ENCODE measurements at places on chromosomes 7 and 10. TPM values are rescaled to one million over a fixed set of nuclear protein-coding genes. Genes with fewer than 3 reads are reported as not detected.

Gene MMD2
- not detected for total RNA-seq

Gene RBP4
- not detected for total RNA-seq

Gene CPA4
- total RNA-seq, result 11.6 TPM

Gene GIMAP7
- not detected for total RNA-seq

Gene TYW1B
- 0.78 TPM for total RNA-seq

Gene OR9A2
- total RNA-seq, result not detected

Gene KCNK18
- not detected for total RNA-seq

Gene CH25H
- not detected for total RNA-seq

Gene DTX2
- total RNA-seq, result 7.3 TPM

Gene OR2A1
- not detected for total RNA-seq

Gene CYP2C19
- total RNA-seq, result 0.41 TPM

Gene TMEM72
- total RNA-seq, result 1.5 TPM

Gene GIMAP6
- total RNA-seq, result not detected

Gene SRPK2
- total RNA-seq, result 27.6 TPM

Gene PRSS37
- not detected for total RNA-seq
